ENCODE measurements at places on chromosomes 4 and X.

DNA sequence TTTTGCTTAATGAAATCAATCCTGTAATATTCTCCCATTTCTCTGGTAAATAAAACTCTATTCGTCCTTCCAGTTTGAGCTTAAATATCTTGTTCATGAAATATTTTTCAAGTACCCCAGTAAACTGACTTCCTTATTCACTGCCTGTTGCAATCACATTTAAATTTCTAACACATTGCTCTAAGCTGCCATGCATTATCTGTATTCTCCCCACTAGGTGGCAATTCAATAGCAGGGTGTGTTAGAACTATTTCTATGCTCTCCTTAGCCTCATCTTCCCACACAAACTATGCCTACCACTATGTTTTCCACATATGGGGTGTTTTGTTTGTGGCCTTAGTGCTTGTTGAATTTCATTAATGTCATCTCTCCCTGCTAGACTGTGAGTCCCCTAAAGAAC lies 377.1 kb upstream of the HS3ST1 start:
- DNase-seq = no peak

- DNase-seq = no peak
Observed at GRCh38 chr4:3354455-3354811, 61.6 kb downstream of the RGS12 start.

GRCh38 chr4:136634121-136634520 lies 898.2 kb downstream of the PCDH18 start:
- DNase-seq = no peak

- DNase-seq = no peak
Observed at GRCh38 chrX:101931136-101931487, 715 bp downstream of the ZMAT1 start.

GRCh38 chr4:16129336-16129735 lies 45.5 kb upstream of the PROM1 start:
- no peak for DNase-seq

- DNase-seq = peak; percentile 59
Observed at GRCh38 chr4:122652379-122652778, 31.5 kb upstream of the IL21 start.

GRCh38 chrX:15564981-15565579 lies 35.7 kb downstream of the ACE2 start:
- DNase-seq = peak; percentile 29

- no peak for DNase-seq
Observed at GRCh38 chrX:74890676-74891430, 34.4 kb downstream of the NEXMIF start.

DNA sequence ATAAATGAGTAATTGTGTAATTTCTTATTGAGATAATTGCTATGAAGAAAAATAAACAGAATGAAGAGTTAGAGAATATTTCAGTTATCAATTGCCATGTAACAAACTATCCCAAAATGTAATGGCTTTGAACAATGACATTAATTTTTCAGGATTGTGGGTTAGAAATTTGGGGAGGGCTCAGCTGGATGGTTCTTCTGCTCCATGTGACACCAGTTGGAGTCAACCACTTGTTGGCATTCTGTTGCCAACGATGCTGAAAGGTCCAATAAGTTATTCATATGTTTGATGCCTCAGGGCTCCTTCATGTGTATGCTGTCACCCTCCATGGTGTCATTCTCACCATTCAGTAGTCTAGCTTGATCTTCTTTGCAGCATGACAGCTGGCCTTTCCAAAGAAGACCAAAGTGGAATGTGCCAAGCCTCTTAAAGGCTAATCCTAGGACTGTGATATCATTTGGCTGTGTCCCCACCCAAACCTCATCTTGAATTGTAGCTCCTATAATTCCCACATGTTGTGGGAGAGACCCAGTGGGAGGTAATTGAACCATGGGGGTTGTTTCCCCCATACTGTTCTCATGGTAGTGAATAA lies 20.9 kb upstream of the CCDC149 start:
- DNase-seq = no peak

DNA sequence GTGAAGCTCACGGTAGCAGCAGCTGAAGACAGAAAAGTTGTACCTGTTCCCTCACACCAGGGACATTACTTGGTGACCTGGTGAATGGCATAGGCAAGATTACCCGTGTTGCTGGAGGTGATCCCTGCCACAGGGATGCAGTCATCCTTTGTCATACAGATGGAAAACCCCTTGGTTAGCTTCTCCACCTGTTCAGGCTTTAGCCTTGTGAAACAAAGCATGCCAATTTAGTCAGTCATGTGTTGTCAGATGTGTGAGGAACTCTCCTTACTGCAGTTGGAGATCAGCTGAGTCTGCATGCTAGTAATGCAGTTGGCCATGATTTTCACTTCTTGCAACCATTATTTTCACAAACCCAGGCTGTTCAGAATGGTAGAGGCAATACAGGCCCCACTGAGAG lies 41.0 kb downstream of the AMELX start:
- no peak for DNase-seq

- no peak for DNase-seq
Observed at GRCh38 chr4:151538963-151539362, 130.0 kb downstream of the FHIP1A start.

- peak; percentile 18 for DNase-seq
Observed at GRCh38 chrX:53374222-53374820, 48.1 kb downstream of the SMC1A start.

DNA sequence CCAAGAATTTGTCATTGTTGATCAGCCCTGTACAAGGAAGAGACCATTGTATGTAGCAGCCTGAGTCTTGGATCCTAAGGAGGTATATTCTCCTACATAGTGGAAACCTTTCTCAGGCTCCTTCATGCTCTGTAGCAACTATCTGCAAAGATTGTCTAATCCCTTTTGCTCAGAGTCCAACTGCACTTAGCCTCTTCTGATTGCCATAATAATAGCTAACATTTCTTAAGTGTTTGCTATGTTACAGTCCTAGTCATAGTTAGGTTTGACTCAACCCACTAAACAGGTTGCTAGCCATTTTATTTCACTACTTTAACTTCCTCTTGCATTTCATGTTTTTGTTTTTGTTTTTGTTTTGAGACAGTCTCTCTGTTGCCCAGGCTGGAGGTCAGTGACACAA lies 50.8 kb upstream of the SLC16A2 start:
- DNase-seq = no peak

DNA sequence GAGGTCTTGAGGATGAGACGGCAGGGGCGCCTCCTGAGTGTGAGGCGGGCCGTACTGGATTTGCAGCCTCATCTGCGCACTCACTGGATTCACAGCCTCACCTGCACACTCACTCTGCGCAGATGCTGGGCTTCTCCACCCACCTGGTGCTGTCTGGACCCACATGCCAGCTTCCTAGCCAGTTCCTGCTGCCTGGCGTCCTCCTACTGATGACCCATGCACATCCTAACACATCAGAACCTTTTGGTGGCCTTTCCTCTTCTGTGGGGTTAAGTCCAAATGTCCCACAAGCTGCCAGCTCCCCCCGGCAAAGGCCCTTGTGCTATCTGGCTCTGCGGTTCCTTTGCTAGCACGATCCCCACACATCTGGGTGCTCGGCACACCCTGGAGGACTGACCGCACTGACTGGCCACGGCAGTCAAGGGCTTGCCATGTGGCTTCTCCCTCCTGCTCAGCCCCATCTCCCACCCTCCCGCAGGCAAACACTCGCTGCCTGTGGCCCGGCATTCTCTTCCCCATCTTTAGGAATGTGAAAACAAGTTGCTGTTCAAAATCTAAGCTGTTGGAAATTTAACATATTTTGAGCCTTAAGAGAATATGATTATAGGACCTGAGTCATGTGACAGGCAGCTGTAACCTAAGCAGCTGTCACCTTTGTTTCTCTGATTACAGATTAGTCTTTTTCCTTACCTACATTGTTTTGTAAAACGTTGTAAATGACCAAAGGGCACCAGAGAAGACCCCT lies 39.4 kb upstream of the AFAP1 start:
- no peak for DNase-seq

- no peak for DNase-seq
Observed at GRCh38 chr4:158202481-158202880, 7.8 kb upstream of the TMEM144 start.

GRCh38 chrX:30888526-30889146 lies 418 bp downstream of the TAB3 start:
- DNase-seq = no peak

DNA sequence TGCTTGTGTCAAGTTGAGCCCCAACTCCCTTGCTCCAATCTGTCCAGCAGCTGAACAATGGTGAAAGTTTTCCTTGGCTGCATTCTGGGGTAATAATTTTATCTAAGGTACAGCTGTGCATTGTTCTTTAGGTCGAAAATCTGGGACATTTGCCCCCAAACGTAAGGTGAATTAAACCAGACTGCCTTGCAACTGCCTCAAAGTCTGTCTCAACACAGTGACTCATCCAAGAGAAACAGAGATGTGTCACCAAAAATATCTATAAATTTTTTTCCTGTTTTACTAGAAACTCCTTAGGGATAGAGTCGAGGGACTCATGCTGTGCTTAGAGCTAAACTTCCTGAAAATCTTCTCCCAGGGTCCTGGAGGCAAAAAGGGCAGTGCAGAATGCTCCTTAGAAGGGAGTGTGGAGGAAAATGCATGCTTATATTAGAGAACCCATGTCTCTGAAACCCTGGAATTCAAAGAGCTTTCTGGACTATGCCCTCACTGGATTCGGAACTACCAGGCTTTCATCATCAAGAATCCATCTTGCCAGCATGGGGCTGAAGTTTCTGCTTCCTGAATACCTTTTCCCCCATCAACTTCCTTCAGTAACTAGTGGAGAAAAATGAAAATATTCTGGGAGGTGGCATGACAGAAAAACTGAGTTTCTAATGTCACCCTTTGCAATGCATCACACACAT lies 115.7 kb downstream of the PALLD start:
- peak; percentile 86 for DNase-seq

DNA sequence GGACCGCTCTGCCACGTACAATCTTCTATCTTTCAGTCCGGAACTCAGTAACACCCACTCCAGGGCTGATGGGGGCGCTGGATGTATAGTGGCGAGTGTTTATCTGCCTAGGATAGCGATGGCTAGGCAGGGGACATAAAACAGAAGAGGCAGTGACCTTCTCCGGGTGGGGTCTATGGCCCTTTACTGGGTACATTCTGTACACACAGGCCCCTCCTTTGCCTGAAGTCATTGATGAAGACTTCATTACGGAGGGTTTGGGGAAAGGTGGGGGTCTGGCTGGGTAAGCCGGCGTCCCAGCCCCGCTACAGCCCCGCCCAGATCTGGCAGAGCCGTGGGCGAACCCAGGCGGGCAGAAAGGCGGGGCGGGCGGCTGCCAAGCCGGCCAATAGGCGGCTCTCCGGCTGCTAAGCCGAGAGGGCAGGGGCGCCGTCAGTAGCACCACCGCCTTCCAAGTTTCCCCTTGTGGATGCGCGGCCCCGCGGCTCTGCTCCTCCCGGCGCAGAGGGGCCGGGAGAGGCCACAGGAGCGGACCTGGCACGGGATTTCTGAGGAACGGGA lies at the start of gene CHST7:
TSS of gene CHST7 (plus strand) at position 435 of the 561 bp plus-strand sequence. CDS start 167 bp downstream, outside the sequence.
- peak; percentile 59 for DNase-seq

GRCh38 chr4:150624055-150624454 lies 42.1 kb downstream of the MAB21L2 start:
- DNase-seq = no peak

GRCh38 chr4:95701500-95702170 lies 138.3 kb upstream of the PDHA2 start:
- no peak for DNase-seq

DNA sequence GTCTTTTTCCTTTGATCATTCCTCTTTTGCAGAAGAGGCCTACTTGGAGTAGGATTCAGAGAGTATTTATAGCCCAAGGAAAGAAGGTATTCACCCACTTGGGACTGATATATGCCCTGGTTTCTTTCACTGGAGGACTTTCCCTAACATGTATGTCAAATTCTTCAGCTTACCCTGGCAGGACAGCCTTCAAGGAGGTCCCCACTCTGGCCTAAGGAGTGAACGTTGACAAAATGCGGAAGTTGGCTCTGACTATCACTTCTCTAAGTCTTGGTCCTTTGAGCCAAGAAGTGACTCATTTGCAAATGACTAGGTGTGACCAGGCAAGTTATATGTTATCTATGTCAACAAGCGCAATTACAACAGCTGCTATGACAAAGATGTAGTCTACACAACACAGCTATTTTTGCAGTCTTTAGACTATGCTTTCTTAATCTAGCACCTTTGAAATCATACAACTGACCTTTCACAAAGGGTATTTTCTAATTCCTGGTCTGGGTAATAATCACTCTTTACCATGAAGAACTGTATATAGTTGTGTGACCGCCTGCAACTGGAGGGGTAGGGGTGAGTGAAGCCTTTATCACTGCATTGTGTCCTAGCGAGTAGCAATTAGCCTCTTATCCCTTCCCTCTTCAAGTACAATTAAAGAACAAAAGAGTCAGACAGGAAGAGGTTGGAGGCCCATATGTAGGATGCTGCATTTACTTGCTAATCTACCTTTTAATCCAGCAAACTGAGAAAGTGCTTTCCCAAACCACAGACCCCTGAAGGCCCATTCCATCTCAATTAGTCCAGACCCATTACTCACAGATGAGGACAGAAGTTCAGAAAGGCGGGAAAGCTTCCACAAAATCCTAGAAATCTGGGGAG lies 50.1 kb downstream of the RASGEF1B start:
- DNase-seq = peak; percentile 33

DNA sequence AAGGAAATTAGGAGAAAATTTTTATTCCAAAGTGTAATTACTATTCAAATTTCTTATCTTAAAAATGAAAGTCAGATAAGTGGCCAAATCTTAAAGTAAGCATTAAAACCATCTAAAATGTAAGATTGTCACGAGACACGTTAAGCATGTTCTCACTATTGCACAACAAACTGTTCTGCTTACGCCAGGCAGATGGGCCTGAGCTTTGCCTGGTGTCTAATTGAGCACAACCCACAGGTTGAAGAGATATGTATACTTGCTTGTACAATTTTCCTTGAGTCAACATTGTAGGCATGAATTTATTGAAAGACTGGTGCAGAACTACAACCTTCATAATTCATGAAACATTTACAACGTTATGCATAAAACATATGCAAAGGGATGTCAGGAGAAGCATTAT lies 3.9 kb downstream of the RNF128 start:
- DNase-seq = no peak

GRCh38 chr4:32858971-32859370 lies 2138.8 kb downstream of the PCDH7 start:
- DNase-seq = peak; percentile 83

Measured in fibroblast of skin of right quadriceps (primary cell).